ENCODE measurements at places on chromosomes 6 and 20. TPM values are rescaled to one million over a fixed set of nuclear protein-coding genes. Genes with fewer than 3 reads are reported as not detected.

- no peak for DNase-seq
Observed at GRCh38 chr6:149194820-149195558, 122.5 kb upstream of the TAB2 start.

DNA sequence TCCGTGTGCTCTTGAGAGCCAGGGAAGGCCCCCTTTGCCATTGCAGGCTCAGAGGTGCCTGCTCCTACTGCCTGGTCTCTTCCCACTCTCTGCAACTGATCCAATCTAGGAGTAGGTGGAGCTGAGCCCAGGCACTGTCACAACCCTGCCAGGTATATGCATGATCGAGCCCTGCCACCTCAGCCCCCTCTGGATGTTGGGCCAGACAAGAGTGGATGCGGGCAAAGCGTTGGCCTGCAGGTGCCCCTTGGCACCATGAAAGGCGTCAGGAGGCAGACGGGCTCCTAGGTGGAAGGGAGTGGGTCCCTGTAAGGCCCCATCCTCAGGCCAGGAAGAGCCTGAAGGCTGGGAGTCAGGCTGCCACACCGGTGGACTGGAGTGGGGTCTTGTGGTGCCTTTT, 5.9 kb upstream of the OR14J1 start:
- no peak for DNase-seq

Gene FHL5
- not detected for total RNA-seq

DNA sequence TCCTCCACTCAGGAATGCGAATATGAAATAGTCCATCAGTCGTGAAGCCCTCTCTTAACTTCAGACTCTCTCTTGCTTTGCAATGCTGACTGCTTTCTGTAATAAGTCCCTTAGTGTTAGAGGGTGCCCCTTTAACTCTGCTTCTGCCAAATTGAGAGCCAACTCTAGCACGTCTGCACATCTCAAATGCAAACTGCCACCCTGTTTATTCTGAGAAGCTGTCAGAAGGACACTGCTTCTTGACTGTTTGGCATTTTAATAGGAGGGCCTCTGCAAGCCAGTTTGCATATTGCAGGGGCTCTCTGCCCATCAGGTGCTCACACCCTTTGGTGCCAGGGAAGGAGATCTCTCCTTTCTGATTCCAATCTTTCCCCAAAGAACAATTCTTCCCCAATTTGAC, 589.8 kb upstream of the CDH4 start:
- DNase-seq = no peak

Gene PRRT1
- total RNA-seq = 0.33 TPM

- DNase-seq = no peak
Observed at GRCh38 chr6:117194271-117194670, 71.1 kb upstream of the VGLL2 start.

- peak; percentile 71 for DNase-seq
Observed at GRCh38 chr6:127518710-127519468, at the start of gene MTCL3. Gene MTCL3 (minus strand): TSS chr6:127519335.

- peak; percentile 4 for DNase-seq
Observed at GRCh38 chr20:57660922-57661745, 40.9 kb upstream of the ZBP1 start.

GRCh38 chr6:12024699-12025434, 12.8 kb downstream of the HIVEP1 start:
- DNase-seq = no peak

All from activated CD4-positive, alpha-beta memory T cell treated with anti-CD3 and anti-CD28 coated beads for 36 hours (primary cell).